ENCODE measurements at places on chromosomes 5 and 9. TPM values are rescaled to one million over a fixed set of nuclear protein-coding genes. Genes with fewer than 3 reads are reported as not detected.

PCDHA1 gene
- total RNA-seq, result not detected

UBE2QL1 gene
- not detected for total RNA-seq

INSL6 gene
- total RNA-seq, result not detected

EPB41L4B gene
- total RNA-seq, result 0.16 TPM

ACOT12 gene
- 0.22 TPM for total RNA-seq

DRD1 gene
- not detected for total RNA-seq

KCNMB1 gene
- total RNA-seq, result not detected

GABRB2 gene
- total RNA-seq, result not detected
